Endothelial cell (in vitro differentiated cells): ENCODE measurements at places on chromosomes 13 and 19. TPM values are rescaled to one million over a fixed set of nuclear protein-coding genes. Genes with fewer than 3 reads are reported as not detected.
A peak's percentile ranks its signal among the peaks of the same experiment; 100 is the strongest.

LYPD3 gene
- total RNA-seq, result 0.67 TPM

IRS2 gene
- 16.4 TPM for total RNA-seq

GRCh38 chr13:25630329-25630900, 258.6 kb downstream of the ATP8A2 start:
- DNase-seq, result no peak
- no peaks in the 10 kb centered on the region for H3K36me3 ChIP-seq
- H3K27ac ChIP-seq, result no peak overlapping the region
- H3K4me1 ChIP-seq, result no peaks in the 10 kb centered on the region

GRCh38 chr19:49589502-49589905, 1.5 kb upstream of the PRR12 start:
- peaks cover 12% of the 10 kb centered on the region for H3K36me3 ChIP-seq
- peaks cover 12% of the 10 kb centered on the region for H3K27me3 ChIP-seq
- no peak for DNase-seq
- H3K4me3 ChIP-seq, result peak overlapping the region; percentile 74

- no peak overlapping the region for H3K4me3 ChIP-seq
- no peak overlapping the region for H3K27ac ChIP-seq
- H3K27me3 ChIP-seq, result peaks cover 2% of the 10 kb centered on the region
- peaks cover 44% of the 10 kb centered on the region for H3K36me3 ChIP-seq
- no peak for DNase-seq
These were observed 57.4 kb downstream of the ZNF44 start for GRCh38 chr19:12237143-12237839.

DNA sequence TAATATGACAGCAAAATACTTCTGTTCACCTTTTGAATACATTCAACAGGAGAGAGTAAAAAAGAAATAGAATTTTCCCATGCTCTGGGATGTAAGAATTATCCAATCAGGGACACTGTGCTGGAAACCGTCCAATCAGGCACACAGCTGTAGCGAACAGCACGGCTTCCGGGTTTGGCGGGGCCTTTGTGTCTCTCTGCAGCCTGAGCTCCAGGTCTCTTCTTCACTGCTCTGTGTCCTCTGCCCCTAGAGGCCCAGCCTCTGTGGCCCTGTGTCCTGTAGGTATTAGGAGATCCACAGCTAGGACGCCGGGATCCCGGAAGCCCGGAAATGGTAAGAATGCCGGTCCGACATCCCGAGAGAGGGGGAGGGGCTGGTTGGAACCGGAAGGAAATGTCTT, 92.7 kb downstream of the ZNF737 start:
- H3K4me1 ChIP-seq, result no peaks in the 10 kb centered on the region
- H3K27ac ChIP-seq, result no peak overlapping the region
- H3K4me3 ChIP-seq, result no peak overlapping the region
- peaks cover 5% of the 10 kb centered on the region for H3K36me3 ChIP-seq
- no peaks in the 10 kb centered on the region for H3K27me3 ChIP-seq

DNA sequence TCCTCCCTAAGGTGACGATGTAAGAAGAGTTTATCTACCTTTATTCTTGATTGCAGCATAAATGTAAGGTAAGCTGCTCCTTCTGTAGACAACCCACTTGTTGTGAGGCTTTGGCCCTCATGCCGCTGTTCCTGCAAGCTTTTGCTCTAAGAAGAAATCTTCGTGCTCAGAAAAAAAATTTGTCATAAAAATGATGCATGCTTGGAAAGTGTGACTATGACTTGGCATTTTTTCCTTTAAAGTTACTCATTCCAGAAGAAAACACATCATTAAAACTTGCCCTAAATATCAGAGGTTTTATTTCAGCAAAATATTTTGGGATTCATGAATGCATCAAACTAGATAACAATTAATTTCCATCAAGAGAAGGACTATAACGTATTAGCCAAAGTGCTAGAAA, 39.8 kb downstream of the KCTD12 start:
- no peak for DNase-seq
- H3K4me3 ChIP-seq, result no peak overlapping the region
- H3K4me1 ChIP-seq, result no peaks in the 10 kb centered on the region
- H3K27me3 ChIP-seq, result no peaks in the 10 kb centered on the region
